ENCODE measurements at places on chromosomes 5 and 9.

DNA sequence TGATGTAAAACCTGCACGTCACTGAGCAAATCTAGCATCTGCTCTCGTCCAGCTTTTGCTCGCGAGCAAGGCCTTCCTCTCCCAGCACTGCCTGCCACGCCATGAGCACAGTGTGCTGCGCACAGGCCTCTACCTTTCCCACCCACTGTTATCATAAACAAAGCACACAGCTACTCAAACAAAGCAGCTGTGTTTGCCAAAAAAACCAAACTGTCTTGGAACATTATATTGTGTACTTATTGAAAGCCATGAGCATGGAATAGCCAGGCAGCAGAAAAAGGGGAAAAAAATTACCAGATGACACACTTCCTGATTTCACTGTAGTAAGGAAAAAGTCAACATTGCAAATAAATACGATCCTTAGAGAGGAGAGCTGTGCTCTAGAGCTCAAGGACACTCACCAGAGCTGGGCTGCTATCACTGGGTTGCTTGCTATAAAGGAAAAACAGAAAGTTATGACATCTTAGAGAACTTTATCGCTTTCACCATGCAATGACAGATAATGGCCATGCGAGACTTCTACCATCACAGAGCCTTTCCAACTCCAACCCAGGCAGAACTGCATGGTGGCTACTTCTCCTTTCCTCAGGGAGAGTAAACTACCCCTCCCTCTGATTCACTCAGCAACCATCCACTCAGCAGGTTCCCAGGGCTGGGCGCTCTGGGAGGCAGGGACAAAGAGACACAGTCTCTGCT lies 69.6 kb downstream of the EPB41L4B start:
- DNase-seq, result peak; percentile 97

GRCh38 chr9:6479959-6480358 lies 67.0 kb downstream of the UHRF2 start:
- DNase-seq, result no peak

DNA sequence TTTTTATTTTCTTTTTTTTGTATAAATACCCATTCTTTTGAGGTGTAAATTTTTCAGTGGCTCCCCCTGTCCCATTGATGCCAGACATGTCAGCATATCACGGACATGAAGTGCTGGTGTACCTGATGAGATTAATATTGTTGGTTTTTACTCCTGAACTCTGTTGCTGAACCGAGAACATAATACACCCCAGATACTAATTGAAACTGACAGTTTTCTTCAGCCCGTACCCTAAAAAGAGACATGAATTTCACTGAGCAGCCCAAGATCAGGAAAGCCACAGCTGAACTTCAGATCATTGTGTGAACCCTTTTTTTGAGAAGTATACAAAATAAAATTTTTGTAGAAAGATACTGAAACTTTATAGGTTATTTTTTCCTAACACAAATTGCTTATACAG lies 75.7 kb downstream of the PRDM9 start:
- no peak for DNase-seq

- no peak for DNase-seq
Observed at GRCh38 chr5:78328585-78329173, 31.7 kb upstream of the SCAMP1 start.

DNA sequence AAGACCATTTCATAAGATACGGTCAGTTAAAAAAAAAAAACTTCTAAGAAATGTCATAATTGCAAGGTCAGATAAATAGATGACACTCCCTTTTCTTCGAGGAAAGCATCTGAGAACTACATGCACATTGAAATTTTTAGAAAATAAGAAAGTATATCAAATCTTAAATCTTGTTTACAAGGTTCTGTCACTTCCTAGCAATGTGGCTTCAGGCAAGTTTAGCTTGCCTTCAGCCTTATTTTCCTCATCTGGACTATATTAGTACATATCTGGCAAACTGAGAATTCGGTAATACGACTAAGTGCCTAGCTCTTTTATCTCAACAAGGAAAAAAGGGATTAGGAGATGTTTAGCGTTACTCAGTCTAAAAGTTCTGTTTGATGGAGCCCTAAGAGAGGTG lies 32.5 kb upstream of the OR2K2 start:
- DNase-seq, result no peak

DNA sequence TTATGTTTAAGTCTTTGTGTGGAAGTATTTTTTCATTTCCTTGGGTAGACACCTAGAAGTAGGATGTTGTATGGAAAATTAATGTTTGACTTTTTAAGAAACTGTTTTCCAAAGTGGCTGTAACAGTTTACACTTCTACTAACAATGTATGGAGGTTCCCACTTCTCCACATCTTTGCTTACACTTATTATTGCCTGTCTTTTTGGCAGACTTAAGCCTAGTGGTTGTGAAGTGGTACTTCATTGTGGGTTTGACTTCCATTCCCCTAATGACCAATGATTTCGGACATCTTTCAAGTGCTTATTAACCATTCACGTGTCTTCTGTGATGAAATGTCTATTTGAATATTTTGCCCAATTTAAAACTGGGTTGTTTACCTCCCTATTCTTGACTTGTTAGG lies 91.5 kb upstream of the CDKN2B start:
- DNase-seq, result no peak

All from NCI-H1417 treated with DMSO at 0.1 percent for 48 hours (cell line).